ENCODE measurements at places on chromosomes 1 and 21.
A peak's percentile ranks its signal among the peaks of the same experiment; 100 is the strongest.

- DNase-seq, result no peak
These were observed 534 bp upstream of the WRAP73 start for GRCh38 chr1:3650248-3651025.

DNA sequence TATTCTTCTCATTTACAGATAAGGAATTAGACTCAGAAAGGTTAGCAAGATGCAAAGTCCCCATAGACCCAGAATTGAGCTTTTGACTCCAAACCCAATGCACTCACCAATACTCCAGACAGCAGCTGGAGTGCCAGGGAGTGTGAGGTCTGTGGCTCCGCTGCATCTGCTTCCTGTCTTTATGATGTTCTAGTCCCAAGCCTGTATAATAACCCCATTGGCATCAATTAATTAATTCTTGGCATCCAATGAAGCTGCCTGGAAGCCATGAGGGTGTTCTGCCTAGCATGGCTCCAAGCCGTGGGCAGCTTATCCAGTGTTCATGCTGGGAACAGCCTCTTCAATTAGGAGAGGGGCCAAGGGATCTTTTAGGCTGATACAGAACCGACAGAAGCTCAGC, 188.7 kb downstream of the GIPC2 start:
- no peak for DNase-seq

DNA sequence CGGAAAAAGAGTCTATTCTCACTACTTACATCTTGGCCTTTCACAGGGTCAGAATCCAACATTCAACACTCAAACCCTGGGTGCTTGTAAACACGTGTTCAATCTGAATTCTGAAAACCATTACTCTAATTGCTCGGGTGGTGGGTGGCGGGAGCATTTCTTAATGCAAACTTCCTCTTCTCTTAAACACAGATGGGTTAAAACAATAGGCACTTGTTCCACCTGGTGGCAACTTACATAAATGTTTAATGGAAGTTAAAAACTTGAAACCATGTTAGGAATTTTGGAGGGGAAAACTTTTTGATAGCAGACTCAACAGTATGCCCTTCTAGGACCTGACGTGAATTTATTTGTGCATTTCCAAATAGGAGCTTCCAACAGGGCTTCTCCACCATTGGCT, 23.4 kb upstream of the TDRD10 start:
- no peak for DNase-seq

- no peak for DNase-seq
These were observed 117.2 kb downstream of the PLPPR5 start for GRCh38 chr1:98887507-98887906.

DNA sequence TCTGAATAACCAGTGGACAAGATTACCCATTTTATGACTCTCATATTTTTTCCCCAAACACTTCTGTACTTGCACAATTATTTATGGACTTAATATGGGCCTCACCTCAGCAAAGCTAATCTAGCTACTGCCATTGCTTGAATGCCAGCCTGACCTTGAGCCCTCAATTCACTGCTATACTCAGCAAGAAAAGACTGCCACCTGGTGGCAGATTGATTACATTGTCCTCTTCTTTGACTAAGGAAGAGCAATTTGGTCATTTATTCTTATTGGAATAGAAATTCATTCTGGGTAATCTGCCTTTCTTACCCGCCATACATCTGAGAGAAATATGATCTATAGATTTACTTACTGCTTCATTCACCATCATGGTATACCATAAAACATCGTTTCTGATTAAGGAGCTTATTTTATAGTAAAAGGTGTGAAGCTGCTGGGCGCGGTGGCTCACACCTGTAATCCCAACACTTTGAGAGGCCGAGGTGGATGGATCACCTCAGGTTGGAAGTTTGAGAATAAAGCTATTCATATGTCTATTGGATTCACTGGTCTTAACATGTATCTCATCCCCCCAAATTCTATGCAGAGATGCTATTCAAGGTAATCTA, 32.9 kb upstream of the DIPK1A start:
- DNase-seq, result peak; percentile 67

DNA sequence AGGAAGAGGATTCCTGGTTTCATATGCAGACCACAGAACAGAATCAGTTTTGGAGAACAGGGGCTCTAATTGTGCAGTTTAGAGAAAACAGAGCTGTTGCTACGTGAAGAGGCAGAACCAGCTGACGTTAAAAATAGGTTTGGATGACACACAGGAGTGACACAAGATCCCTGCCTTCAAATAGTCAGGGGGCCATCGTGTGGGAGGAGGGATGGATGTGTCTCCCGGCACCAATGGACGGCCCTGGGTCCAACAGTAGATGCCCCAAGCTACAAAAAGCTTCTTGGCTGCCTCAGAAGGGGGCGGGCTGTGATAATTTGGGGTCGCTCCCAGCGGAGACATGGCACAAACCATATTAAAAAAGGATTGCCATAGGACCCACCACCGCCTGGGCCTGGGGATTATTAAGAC, 87.8 kb downstream of the MRPL37 start:
- peak; percentile 36 for DNase-seq

DNA sequence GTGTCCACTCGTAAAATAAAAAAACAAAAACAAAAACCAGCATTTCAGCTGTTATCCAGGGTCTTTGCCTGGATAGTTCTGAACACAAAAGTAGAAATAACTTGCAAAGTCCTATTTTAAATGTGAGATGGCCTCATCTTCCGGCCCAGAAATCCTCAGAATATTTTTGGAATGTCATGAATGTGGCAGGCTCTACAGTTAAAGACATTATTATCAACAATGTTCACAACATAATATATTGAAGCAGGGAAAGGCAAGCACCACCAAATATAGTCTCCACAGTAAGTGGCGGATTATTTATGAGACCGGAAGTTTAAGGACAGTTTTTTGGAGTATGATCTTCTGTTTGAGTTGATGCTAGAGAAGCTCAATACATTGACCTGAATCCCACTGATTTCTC, 1.2 kb upstream of the C1orf198 start:
- DNase-seq, result no peak

DNA sequence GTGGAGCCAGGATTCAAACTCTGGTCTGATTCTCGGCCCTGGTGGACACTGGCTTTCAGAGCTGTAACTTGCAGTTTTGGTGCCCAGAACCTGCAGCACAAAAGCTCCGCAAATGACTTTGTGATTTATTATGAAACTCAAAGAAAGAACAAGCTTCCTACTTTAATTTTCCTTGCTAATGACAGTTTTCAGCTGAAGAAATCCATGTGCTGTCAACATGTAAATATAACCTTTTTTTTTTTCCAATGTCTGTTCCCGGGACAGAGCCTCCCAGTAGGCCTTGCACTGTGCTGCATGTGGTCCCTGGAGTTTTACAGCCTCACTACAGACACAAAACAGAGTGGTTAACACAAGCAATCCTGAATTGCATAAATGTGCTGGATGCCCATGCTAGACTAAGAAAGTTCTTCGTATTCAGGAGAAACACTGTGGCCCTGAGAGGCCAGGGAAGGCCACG, 62.3 kb upstream of the ANGPTL1 start:
- no peak for DNase-seq

- no peak for DNase-seq
These were observed 15.3 kb downstream of the SPATA46 start for GRCh38 chr1:162361349-162361748.

DNA sequence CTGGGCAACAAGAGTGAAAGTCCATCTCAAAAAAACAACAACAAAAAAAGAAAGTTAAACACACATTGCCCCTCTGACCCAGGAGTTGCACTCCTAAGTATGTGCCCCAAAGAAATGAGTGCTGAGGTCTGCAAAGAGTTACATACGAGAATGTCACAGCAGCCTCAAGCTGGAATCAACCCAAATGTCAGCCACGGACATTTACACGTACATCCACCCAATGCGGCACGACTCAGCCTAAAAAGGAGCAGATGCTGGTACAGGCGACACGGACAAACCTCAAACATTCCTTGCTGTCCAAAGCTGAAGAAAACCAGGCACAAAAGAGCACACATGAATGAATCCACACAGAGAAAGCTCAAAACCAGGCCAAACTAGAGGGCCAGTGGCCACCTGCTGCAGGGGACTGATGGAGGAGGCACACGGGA, 46.8 kb upstream of the ECE1 start:
- no peak for DNase-seq

- no peak for DNase-seq
These were observed 29.8 kb upstream of the BARHL2 start for GRCh38 chr1:90746857-90747256.

DNA sequence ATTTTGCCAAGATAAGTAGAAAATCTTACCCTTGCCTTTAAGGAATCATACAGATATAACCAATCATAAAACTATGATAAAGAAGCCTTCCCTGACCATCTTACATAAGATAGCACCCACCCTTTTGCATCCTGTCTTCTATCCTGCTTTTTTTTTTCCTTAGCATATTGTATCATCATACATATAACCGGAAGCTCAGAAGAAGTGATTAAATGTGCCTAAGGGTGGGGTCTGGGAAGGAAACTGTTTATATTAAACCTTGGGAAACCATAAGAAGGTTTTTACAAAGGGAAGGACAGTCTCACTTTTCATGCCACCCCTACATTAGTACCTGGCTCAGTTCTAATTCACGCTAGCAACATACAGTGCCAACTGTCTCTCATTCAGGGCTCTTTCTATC, 66.8 kb downstream of the LUZP1 start:
- no peak for DNase-seq

DNA sequence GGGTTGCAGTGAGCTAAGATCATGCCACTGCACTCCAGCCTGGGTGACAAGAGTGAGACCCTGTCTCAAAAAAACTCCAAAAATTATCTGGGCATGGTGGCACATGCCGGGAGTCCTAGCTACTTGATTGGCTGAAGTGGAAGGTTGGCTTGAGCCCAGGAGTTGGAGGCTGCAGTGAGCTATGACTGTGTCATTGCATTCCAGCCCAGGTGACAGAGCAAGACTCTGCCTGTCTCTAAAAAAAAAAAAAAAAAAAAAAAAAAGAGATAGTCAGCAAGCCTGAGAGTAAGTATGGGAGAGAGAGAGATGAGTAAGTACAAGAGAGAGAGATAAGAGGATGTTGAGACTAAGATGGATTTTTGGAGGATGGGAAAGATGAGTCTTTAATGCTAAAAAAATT, 180.8 kb upstream of the CACYBP start:
- DNase-seq, result no peak

GRCh38 chr1:157966031-157966537, 27.4 kb upstream of the KIRREL1 start:
- no peak for DNase-seq

DNA sequence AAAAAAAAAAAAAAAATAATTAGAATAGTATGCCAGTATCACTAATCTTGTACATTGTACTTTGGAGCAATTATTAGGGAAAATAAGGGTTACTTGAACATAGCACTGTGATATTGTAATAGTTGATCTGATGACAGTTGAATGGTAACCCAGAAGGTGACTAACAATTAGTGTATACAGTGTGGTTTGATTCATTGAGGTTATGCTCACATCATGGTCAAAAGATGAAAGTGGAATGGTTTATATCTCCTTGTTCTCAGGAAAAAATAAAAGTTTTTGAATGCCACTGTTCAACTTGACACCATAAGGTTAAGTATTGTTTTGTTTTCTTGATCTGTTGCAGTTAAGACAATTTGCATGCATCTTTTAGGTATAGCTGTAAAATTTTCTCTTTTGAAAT, 87.0 kb downstream of the GPR52 start:
- no peak for DNase-seq

- DNase-seq, result no peak
These were observed 32.4 kb upstream of the BSDC1 start for GRCh38 chr1:32426489-32427255.

DNA sequence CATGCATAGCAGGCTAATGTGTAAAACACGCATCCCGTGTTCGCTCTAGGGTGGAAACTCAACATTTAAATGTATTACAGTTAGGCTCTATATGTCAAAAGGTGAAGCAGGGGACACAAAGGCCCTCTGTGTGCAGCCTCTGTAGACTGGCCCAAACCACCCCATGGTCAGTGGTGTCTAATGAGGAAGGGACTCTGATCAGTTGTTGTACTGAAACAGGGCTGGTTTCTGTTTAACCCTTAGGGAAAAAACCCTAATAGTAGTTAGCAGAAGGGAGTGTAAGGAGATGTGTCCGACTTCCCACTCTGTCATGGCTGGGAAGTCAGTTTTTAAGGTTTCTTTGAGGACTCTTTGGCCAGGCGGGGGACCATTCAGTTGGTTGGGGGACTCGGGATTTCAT, 21.5 kb upstream of the CD2 start:
- no peak for DNase-seq

DNA sequence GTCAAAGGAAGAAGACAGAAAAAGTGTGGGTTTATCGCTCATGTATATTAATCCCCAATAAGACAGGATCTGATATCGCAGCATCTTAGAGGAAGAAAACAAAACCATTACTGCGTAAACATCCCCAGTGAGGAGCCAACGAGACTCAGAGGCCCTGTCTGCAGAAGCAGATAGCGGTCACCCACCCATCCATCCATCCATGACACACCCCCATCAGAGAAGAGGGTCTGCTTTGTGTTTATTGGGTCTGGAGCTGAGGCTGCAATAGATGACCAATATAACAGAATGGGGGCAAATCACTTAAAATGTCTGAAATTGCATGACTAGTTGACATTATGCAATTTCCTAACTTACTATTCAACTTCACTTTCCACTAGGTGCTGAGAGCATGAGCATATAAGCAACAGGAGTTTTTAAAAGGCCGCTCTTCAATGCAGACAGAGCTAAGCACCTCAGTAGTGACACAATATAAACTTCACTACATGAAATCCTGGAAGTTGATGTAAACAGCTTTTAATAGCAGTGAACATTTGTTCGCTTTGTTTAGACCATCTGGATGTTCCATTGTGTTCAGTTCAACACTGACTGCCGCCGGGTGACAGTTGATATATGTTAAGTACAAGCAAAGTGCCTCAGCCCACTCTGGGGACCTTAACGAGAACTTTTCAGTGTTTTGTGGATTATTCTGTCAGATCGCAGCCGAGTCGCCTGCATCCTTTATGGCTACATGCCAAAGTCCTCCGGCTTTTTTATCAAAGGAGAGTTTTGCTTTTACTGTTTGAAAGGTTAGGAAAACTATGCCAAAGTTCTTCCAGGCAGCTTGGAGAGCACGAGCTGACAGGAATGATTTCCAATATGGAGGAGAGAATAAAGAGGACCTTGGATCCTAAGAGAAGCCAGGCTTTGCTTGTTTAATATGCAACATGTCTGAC, 167.5 kb downstream of the ZNF281 start:
- no peak for DNase-seq

GRCh38 chr1:81252471-81253151, 548.1 kb upstream of the ADGRL2 start:
- DNase-seq, result no peak

GRCh38 chr1:155071701-155072100, 6.9 kb upstream of the EFNA3 start:
- DNase-seq, result no peak

GRCh38 chr1:227033880-227034279, 93.8 kb downstream of the COQ8A start:
- DNase-seq, result no peak

- DNase-seq, result no peak
These were observed 20.7 kb downstream of the FOXO6 start for GRCh38 chr1:41381692-41382479.

- no peak for DNase-seq
These were observed 106.0 kb downstream of the UBE2U start for GRCh38 chr1:64309431-64309831.

- DNase-seq, result peak; percentile 15
These were observed 18.3 kb upstream of the VAMP3 start for GRCh38 chr1:7752512-7753417.

GRCh38 chr1:67787746-67788145, 45.5 kb downstream of the GNG12 start:
- no peak for DNase-seq
